ENCODE measurements at places on chromosomes 7 and 10. TPM values are rescaled to one million over a fixed set of nuclear protein-coding genes. Genes with fewer than 3 reads are reported as not detected.

DNA sequence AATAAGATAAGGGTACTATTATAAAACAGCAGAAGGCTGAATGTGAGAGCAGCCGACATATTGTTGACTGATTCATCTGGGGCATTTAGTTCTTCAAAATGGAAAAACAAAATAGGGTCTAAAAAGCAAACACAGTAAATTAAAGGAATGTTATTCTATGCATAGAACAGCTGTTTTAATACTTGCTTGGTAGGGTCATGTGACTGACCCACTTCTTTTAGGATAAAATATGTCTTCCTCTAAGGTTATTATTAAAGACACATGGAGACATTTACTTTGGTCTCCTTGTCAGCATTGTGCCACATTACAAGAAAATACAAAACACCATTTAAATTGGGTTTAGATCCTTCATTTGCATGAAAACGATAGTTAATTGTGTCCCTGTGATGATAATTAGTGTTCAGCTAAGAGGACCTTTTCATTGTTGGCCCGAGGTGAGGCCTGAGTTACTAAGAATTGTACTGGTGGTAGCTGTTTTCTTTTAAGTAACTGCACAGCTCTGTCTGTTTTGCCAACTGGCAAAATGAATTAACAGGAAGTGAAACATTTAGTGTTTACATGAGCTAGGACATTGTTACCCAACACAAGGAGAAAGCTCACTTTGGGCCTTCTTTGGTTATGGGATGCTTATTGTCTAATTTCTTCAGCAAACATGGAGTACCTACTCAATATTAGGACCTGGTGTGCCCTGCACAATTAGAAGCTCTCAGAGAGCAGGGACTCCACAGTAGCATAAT, 764.4 kb downstream of the LRMDA start:
- no peaks in the 10 kb centered on the region for H3K27me3 ChIP-seq
- no peaks in the 10 kb centered on the region for H3K36me3 ChIP-seq
- H3K4me1 ChIP-seq, result peaks cover 7% of the 10 kb centered on the region
- H3K4me3 ChIP-seq, result no peak overlapping the region

GRCh38 chr10:102299873-102300272, 54.5 kb downstream of the GBF1 start:
- no peaks in the 10 kb centered on the region for H3K27me3 ChIP-seq
- peaks cover 50% of the 10 kb centered on the region for H3K4me1 ChIP-seq
- DNase-seq, result peak; percentile 60
- H3K4me3 ChIP-seq, result peak overlapping the region; percentile 78
- H3K36me3 ChIP-seq, result no peaks in the 10 kb centered on the region

Gene JMJD1C
- total RNA-seq, result 36.2 TPM

DNA sequence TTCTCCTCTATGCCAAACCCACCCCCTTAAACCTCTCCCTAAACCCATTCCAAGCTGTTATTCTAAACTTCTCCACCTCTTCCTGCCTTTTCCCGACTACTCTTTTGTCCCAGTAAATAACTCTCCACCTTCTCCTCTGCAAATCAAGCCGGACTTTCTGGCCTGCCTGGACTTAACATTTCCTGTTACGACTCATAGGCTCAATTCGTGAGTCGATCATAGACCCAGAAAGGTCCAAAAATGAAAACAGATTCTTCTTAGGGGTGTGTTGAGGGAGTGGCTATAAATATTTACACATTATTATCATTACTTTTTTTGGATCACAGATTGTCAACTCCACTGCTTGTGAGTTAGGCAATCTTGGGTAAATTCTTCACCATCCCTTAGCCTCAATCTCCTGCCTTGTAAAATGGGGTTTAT, 59.0 kb upstream of the HABP2 start:
- peak overlapping the region; percentile 63 for H3K4me3 ChIP-seq
- H3K27me3 ChIP-seq, result peaks cover 9% of the 10 kb centered on the region
- no peaks in the 10 kb centered on the region for H3K36me3 ChIP-seq
- DNase-seq, result peak; percentile 62
- H3K4me1 ChIP-seq, result peaks cover 36% of the 10 kb centered on the region

- H3K27me3 ChIP-seq, result peaks cover 22% of the 10 kb centered on the region
- no peak overlapping the region for H3K27ac ChIP-seq
- no peak overlapping the region for H3K4me3 ChIP-seq
- no peaks in the 10 kb centered on the region for H3K36me3 ChIP-seq
- no peak for DNase-seq
These were observed 41.4 kb downstream of the AFAP1L2 start for GRCh38 chr10:114362826-114363355.

GRCh38 chr7:101772508-101773211, 44.8 kb upstream of the CUX1 start:
- H3K4me1 ChIP-seq, result no peaks in the 10 kb centered on the region
- peaks cover 43% of the 10 kb centered on the region for H3K27me3 ChIP-seq
- no peak overlapping the region for H3K4me3 ChIP-seq
- H3K27ac ChIP-seq, result no peak overlapping the region
- H3K36me3 ChIP-seq, result no peaks in the 10 kb centered on the region
- DNase-seq, result no peak

Gene SLC26A4
- total RNA-seq, result not detected

Gene TRIM50
- total RNA-seq, result not detected

Gene PNLIP
- total RNA-seq, result not detected

Gene CHAT
- not detected for total RNA-seq

Gene ZNF503
- 9.3 TPM for total RNA-seq

Gene TMEM229A
- not detected for total RNA-seq

- no peak overlapping the region for H3K27ac ChIP-seq
- H3K36me3 ChIP-seq, result no peaks in the 10 kb centered on the region
- DNase-seq, result no peak
- peaks cover 2% of the 10 kb centered on the region for H3K27me3 ChIP-seq
- no peak overlapping the region for H3K4me3 ChIP-seq
- H3K4me1 ChIP-seq, result no peaks in the 10 kb centered on the region
These were observed 116.7 kb upstream of the PDLIM1 start for GRCh38 chr10:95407546-95407945.

Gene SEMA3D
- total RNA-seq, result 20.1 TPM

Gene MYO3A
- not detected for total RNA-seq

DNA sequence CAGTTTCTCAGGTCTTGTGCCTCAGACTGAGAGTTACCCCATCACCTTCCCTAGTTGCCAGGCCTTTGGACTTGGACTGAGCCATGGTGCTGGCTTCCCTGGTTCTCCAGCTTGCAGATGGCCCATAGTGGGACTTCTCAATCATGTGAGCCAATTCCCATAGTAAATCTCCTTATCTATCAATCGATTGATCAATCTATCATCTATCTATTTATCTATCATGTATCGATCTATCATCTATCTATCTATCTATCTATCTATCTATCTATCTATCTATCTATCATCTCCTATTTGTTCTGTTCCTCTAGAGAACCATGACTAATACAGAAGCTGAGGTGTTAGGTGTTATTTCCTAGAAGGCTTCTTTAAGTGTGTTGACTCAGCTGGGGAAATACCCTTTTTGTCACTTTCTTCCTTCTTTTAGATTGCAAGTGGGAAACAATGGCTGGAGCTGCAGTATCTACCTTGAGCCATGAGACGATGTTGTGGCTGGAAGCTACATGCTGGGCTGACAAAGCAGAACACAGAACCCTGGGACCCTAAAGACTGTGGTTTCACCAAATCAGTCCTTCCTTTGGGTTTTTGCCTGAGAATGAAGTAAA, 234.7 kb upstream of the GLI3 start:
- H3K27me3 ChIP-seq, result peaks cover 18% of the 10 kb centered on the region
- H3K27ac ChIP-seq, result no peak overlapping the region
- H3K4me3 ChIP-seq, result no peak overlapping the region
- no peaks in the 10 kb centered on the region for H3K36me3 ChIP-seq
- H3K4me1 ChIP-seq, result no peaks in the 10 kb centered on the region

DNA sequence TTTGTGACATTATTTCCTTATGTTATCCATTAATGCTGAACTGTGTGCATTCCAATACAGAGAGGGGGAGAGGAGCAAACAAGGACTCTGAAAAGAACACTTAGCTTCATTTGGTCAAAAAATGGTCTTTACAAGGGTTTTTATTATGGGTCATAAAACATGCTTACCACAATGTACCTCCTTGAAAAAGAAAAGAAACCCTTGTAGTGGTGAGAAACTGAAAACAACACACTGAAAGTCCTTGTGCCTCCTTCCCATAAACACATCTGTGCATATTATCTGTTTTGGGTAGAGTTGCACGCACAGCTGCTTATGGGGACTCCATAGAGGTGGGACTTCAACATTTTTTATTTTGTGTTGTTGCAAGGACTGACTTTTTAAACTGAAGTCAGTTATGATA, 98.7 kb downstream of the CDK6 start:
- DNase-seq, result no peak
- H3K4me1 ChIP-seq, result peaks cover 97% of the 10 kb centered on the region
- peaks cover 5% of the 10 kb centered on the region for H3K27me3 ChIP-seq
- peak overlapping the region; percentile 3 for H3K4me3 ChIP-seq

Gene GPAM
- total RNA-seq, result 13.2 TPM

- no peaks in the 10 kb centered on the region for H3K36me3 ChIP-seq
- H3K27me3 ChIP-seq, result peaks cover 4% of the 10 kb centered on the region
- H3K4me3 ChIP-seq, result no peak overlapping the region
- no peak overlapping the region for H3K27ac ChIP-seq
These were observed 295.5 kb downstream of the DOCK4 start for GRCh38 chr7:111910656-111911055.

Gene ARMC10
- 27.3 TPM for total RNA-seq

Gene GCC1
- total RNA-seq, result 16.8 TPM

- no peaks in the 10 kb centered on the region for H3K36me3 ChIP-seq
- no peaks in the 10 kb centered on the region for H3K27me3 ChIP-seq
- H3K4me1 ChIP-seq, result no peaks in the 10 kb centered on the region
- H3K27ac ChIP-seq, result no peak overlapping the region
These were observed 31.3 kb upstream of the NME8 start for GRCh38 chr7:37816922-37817590.

DNA sequence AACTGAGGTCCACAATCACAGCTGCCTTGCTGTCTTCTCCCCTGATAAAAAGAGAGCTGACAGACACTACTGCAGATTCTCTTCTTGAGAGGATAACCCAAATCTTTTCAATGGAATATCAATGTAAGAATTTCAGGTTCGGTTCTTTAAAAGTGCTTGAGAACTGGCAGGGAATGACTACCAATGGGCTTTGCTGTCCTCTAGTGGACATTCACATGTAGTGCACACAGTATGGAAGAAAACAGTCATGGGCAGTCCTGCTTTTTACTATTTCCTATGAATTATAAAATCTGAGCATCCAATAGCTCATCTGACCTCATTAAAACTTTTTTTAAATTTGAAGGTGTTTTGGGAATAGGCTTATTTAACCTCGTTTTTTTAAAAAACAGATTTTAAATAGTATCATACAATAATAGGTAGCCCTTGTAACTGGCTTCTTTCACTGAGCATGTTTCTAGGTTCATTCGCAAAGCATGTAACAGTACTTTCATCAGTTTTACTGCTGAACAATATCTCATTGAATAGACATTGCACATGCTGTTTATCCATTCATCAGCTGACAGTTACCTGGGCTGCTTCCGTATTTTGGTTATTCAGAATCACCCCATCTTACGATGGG, 18.3 kb downstream of the FZD9 start:
- peak; percentile 59 for DNase-seq
- no peaks in the 10 kb centered on the region for H3K27me3 ChIP-seq
- peaks cover 30% of the 10 kb centered on the region for H3K36me3 ChIP-seq
- H3K4me1 ChIP-seq, result peaks cover 8% of the 10 kb centered on the region
- no peak overlapping the region for H3K27ac ChIP-seq

DNA sequence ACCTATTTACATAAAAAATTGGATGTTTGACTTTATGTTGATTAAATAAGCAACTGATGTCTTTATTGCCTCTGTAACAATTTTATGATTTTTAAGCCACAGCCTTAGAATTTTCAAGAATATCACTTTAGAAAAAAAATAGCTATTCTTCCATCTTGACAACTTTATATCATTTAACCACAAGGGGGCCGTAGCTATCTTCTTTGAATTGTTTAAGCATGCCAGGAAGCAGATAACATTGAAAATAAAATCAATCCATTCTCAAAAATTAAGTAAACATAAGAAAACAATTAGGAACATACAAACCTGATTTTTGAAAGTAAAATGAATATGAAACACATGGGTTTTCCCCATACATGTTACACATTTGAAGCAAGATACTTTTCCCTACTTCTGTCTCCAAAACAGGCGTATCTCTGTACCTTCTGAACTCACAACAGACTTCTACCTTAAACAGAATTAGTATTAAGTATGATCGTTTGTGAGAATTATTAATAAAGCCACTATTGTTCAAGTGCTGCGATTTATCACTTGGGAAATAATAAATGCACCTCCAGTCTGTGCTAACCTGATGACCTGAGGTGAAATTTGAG, 209.0 kb downstream of the CACNA2D1 start:
- H3K4me1 ChIP-seq, result peaks cover 15% of the 10 kb centered on the region
- peak; percentile 30 for DNase-seq
- H3K4me3 ChIP-seq, result no peak overlapping the region
- H3K36me3 ChIP-seq, result no peaks in the 10 kb centered on the region
- H3K27ac ChIP-seq, result no peak overlapping the region
- H3K27me3 ChIP-seq, result no peaks in the 10 kb centered on the region

DNA sequence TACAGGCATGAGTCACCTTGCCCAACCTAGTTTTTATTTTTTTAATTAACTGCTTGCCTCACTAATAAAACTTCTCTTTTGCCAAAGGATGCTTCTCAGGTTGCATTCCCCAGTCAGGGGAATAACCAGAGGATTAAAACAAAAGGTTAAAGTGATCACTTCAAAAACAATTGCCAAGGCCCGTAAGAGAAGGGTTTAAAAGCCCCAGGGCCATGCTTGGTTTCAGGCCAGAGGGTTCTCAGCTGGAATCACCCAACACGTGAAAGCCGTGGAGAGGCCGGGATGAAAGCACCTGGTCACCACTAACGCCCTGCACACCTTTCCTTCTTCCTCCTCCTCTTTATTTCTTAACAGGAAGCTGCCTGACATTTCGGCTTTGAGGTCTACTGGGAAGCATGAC, 587.5 kb downstream of the PTPRN2 start:
- peaks cover 5% of the 10 kb centered on the region for H3K36me3 ChIP-seq
- H3K27me3 ChIP-seq, result no peaks in the 10 kb centered on the region
- H3K4me3 ChIP-seq, result no peak overlapping the region
- H3K4me1 ChIP-seq, result no peaks in the 10 kb centered on the region
- H3K27ac ChIP-seq, result no peak overlapping the region

Gene RNLS
- 1.5 TPM for total RNA-seq

DNA sequence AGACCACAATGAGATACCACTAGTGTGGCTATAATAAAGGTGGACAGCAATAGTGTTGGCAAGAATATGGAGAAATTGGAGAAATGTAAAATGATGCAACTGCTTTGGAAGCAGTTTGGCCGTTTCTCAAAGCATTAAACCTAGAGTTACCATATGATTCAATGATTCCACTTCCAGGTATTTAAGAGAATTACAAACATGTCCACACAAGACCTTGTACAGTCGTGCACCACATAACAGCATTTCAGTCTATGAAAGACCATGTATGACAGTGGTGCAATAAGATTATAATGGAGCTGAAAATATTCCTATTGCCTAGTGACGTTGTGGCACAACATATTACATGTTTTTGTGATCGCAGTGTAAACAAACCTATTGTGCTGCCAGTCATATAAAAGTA, 29.6 kb downstream of the CCDC172 start:
- no peak overlapping the region for H3K27ac ChIP-seq
- DNase-seq, result no peak
- H3K36me3 ChIP-seq, result no peaks in the 10 kb centered on the region
- peaks cover 1% of the 10 kb centered on the region for H3K27me3 ChIP-seq
- H3K4me1 ChIP-seq, result no peaks in the 10 kb centered on the region

Gene PAX4
- total RNA-seq, result not detected

Gene ODAD2
- total RNA-seq, result 10.3 TPM

- DNase-seq, result no peak
- H3K27ac ChIP-seq, result no peak overlapping the region
- H3K27me3 ChIP-seq, result peaks cover 12% of the 10 kb centered on the region
- no peak overlapping the region for H3K4me3 ChIP-seq
- no peaks in the 10 kb centered on the region for H3K36me3 ChIP-seq
These were observed 33.7 kb upstream of the CREB5 start for GRCh38 chr7:28378574-28379149.
